Glomerular endothelial cell (primary cell): ENCODE measurements at places on chromosomes 5 and 9.

GRCh38 chr5:25516141-25516540, 871.4 kb upstream of the CDH10 start:
- DNase-seq, result no peak

DNA sequence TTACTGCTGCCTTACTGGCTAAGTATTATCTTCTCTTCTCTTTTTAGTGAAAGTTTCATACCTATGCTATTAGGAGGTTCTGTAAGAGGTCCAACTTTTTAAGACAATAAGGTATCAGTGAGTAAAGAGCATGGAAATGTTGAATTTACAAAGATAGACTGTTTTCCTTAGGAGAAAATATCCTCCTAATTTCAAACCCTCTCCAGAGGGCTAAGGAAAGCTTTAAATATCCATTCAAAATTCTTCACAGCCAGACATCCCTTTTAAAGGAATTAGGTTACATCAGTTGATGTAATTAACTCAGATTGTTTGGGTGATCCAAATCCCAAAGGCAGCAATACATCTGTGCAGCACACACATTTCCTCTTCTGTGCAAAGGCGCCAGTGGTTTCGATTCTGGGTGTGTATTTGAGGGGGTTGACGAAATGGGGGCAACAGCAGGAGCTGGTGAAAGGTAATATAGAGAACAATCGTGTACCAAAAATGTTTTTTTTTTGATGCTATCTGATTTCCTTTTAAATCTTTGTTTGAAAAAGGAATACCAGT, 273.8 kb upstream of the RPS23 start:
- no peak for DNase-seq

- no peak for DNase-seq
These were observed 5.3 kb downstream of the SLC36A3 start for GRCh38 chr5:151298063-151298855.

DNA sequence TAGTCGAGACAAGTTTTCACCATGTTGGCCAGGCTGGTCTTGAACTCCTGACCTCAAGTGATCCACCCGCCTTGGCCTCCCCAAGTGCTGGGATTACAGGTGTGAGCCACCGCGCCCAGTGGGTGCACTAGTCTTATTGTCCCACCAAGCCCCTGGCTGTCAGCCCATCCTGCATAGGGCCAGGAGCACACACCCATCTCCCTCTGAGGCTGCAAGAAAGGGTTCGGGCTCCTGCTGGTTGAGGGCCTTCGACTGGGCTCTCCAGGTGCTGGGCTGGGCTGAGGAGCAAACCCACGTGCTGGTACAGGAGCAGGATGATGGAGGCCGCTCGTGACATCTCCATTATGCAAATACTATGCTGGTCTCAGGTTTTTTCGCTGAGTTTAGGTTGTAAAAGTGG, 25.1 kb upstream of the RNF130 start:
- no peak for DNase-seq

DNA sequence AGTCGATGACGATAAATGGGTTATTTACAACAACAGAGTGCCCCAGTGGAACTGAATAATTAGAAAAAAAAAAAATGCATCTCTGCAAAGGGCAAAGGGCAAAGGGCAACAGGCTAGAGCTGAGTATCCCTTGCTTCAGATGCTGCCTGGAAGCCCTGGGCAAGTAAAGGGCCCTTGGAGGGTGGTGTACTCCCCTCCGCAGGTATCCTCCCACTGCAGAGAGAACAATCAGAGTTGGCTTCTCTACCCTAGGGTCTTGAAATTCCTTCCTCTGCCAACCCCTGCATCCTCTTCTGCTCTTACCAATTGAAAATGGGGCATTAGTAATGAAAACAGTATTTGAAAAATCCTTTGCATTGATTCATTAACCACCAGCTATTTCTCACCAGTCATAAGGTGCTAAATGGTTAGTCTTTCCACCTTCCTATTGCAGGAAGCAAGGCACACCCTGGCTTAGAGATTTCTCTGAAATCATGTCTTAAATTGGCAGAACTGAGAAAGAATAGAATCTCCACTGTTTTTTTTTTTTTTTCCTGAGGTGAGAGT, 122.6 kb downstream of the SEMA6A start:
- DNase-seq, result no peak

- DNase-seq, result no peak
These were observed 616.6 kb downstream of the IRX1 start for GRCh38 chr5:4212071-4212739.
